ENCODE measurements at places on chromosomes 2 and 18. TPM values are rescaled to one million over a fixed set of nuclear protein-coding genes. Genes with fewer than 3 reads are reported as not detected.
A peak's percentile ranks its signal among the peaks of the same experiment; 100 is the strongest.

GRCh38 chr2:146666340-146666739 is 1178.5 kb upstream of the ACVR2A start:
- no peaks in the 10 kb centered on the region for H3K36me3 ChIP-seq
- peaks cover 13% of the 10 kb centered on the region for H3K4me1 ChIP-seq
- no peak overlapping the region for H3K4me3 ChIP-seq
- H3K27ac ChIP-seq: no peak overlapping the region
- DNase-seq: peak; percentile 69

DNA sequence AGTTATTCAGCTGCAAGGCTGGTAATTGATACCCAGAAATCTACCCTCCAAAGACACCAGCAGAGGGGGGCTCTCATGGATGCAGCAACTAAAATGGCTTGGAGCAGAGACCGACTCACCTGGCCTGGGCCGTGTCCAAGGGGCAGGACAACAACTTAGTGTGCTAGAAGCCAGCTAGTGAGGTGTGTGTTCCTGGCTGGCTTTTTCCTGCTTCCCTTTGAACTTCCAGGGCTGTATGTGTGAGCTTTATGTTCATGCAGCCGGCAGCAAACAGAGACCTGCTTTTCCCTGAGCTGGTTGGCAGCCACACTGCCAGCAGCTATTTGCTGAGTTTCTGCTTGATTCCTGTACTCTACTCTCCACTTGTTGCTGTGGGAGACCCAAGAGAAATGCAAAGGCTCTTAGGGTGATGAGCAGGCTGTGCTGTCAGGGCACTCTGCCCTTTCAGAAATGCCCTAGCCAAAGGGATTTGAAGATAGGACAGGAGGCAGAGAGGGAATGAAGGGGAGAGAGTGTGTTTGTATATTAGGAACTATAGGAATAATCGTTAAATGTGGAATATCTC is 23.7 kb upstream of the GRP start:
- no peaks in the 10 kb centered on the region for H3K36me3 ChIP-seq
- H3K4me1 ChIP-seq: no peaks in the 10 kb centered on the region
- H3K4me3 ChIP-seq: no peak overlapping the region

GRCh38 chr2:39435234-39435633 is 1.9 kb downstream of the MAP4K3 start:
- no peak for DNase-seq
- H3K27me3 ChIP-seq: no peaks in the 10 kb centered on the region
- no peaks in the 10 kb centered on the region for H3K36me3 ChIP-seq
- peak overlapping the region; percentile 87 for H3K27ac ChIP-seq

- H3K4me3 ChIP-seq: no peak overlapping the region
- peaks cover 6% of the 10 kb centered on the region for H3K4me1 ChIP-seq
- no peaks in the 10 kb centered on the region for H3K27me3 ChIP-seq
- no peaks in the 10 kb centered on the region for H3K36me3 ChIP-seq
These were observed 193.8 kb upstream of the MMADHC start for GRCh38 chr2:149781263-149781808.

- no peaks in the 10 kb centered on the region for H3K4me1 ChIP-seq
- no peak overlapping the region for H3K27ac ChIP-seq
- H3K4me3 ChIP-seq: no peak overlapping the region
- H3K27me3 ChIP-seq: peaks cover 18% of the 10 kb centered on the region
- H3K36me3 ChIP-seq: no peaks in the 10 kb centered on the region
- no peak for DNase-seq
These were observed 8.9 kb upstream of the SATB2 start for GRCh38 chr2:199466692-199467065.

GRCh38 chr2:23692263-23692662 is 234.7 kb downstream of the ATAD2B start:
- H3K27ac ChIP-seq: no peak overlapping the region
- H3K4me3 ChIP-seq: no peak overlapping the region
- no peaks in the 10 kb centered on the region for H3K36me3 ChIP-seq
- peaks cover 1% of the 10 kb centered on the region for H3K4me1 ChIP-seq

GRCh38 chr18:71405169-71405809 is 1116.4 kb downstream of the SOCS6 start:
- DNase-seq: no peak
- no peaks in the 10 kb centered on the region for H3K36me3 ChIP-seq
- no peaks in the 10 kb centered on the region for H3K4me1 ChIP-seq
- no peaks in the 10 kb centered on the region for H3K27me3 ChIP-seq
- no peak overlapping the region for H3K4me3 ChIP-seq

GRCh38 chr18:40011201-40011600 is 1943.8 kb upstream of the PIK3C3 start:
- no peaks in the 10 kb centered on the region for H3K27me3 ChIP-seq
- H3K36me3 ChIP-seq: no peaks in the 10 kb centered on the region
- H3K4me3 ChIP-seq: no peak overlapping the region
- DNase-seq: no peak

DNA sequence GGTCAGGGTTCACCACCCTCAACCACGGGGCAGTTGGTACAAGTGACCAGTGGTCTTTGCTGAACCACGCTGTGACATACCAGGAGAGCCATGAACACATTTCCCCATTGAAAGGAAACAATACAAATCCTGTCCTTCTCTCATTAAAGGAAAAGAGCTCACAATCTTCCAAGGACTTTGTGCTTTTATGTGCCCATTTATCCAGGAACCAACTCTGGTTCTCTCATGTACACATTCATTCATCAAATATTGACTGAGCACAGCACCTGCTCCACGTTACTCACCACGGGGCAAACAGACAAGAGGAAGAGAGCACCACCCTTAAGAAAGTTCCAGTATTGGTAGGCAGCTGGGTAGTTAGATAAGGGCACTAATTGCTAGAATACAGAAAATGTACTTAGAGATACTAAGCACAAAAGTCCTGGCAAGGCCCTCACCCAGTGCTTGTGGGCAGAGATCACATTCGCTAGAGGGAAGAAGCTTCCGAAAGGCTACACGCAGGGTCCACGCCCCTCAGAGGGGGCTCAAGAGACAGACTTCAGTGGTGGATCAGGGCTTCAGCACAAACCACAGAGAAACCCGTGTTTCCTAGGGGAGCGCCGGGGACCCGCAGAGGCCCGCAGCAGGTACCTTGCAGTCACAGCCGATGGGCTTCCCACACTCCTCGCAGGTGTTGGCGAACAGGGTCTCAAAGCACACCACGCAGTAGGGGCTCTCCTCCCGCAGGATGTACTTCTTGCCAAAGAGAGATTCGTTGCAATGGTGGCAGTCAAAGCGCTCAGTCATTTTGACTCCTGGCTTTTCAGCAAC is 12.9 kb downstream of the FHL2 start:
- H3K27ac ChIP-seq: peak overlapping the region; percentile 65
- peak; percentile 70 for DNase-seq
- peaks cover 59% of the 10 kb centered on the region for H3K4me1 ChIP-seq
- no peak overlapping the region for H3K4me3 ChIP-seq
- H3K27me3 ChIP-seq: no peaks in the 10 kb centered on the region
- peaks cover 74% of the 10 kb centered on the region for H3K36me3 ChIP-seq

DNA sequence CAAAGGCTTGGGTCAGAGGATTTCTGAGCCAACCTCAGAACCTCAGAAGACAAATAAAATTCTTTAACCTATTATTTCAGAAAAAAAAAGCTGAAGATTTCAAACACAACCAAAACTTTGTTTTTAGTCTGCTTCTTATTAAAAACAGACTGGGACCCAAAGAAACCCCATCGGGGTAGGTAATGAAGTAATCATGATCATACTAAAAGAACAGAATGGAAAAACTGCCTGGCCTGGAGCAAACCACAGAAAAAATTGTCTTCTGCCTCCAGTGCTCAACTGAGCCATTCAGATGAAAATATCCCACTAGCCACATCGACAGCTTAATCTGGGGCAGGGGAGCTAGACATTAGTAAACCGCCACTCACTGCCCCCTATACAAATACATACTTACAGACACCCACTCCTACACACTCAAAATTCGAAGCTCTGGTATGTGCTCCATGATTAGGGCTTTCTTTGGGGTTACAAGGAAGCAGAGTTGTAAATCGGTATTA is 76.5 kb downstream of the SDC1 start:
- no peaks in the 10 kb centered on the region for H3K36me3 ChIP-seq
- peaks cover 12% of the 10 kb centered on the region for H3K4me1 ChIP-seq
- no peak overlapping the region for H3K4me3 ChIP-seq
- no peak for DNase-seq

DNA sequence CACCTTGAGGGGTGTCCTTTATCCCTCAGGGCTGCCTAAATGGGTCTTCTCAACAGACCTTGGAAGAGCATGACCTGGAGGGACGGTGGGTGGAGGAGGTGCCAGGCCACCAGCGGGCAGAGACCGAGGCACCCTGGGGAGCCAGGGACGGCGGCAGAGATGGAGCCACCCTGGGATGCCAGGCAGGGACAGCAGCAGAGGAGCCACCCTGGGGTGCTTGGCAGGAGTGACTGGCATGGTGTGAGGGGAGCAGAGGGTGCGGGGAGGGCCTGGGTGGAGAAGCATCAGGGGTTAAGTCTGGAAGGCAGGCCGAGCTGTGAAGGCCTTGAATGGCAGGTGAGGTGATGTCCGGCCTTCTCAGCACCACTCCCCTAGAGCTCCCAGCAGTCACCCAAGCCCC is 56.1 kb downstream of the CIB4 start:
- H3K27me3 ChIP-seq: peaks cover 87% of the 10 kb centered on the region
- DNase-seq: no peak
- no peaks in the 10 kb centered on the region for H3K36me3 ChIP-seq
- H3K27ac ChIP-seq: no peak overlapping the region

DNA sequence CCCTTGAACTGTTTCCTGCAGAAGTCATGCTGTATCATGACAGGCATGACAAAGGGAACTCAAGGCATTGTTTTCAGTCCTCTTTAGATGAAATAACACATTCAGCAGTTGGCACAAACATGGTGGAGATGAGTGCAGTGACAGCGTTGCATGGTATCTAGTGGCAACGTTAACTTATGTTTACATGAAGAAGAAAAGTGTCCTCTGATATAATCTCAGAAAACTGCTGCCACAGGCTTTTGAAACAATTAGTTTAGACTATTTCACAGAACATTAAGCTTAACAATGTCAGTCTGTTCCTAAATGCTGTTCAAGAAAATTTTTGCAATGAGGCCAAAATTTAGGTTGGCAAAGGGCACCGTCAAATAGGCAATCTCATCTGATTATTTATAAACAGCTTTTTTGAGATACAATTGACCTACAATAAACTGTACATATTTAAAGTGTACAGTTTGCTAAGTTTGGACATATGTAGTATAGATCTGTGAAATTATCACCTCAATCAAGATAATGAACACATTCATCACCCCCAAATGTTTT is 64.7 kb downstream of the LYPD6B start:
- no peaks in the 10 kb centered on the region for H3K36me3 ChIP-seq
- no peak for DNase-seq
- H3K4me3 ChIP-seq: no peak overlapping the region
- peaks cover 4% of the 10 kb centered on the region for H3K4me1 ChIP-seq
- H3K27ac ChIP-seq: no peak overlapping the region

DNA sequence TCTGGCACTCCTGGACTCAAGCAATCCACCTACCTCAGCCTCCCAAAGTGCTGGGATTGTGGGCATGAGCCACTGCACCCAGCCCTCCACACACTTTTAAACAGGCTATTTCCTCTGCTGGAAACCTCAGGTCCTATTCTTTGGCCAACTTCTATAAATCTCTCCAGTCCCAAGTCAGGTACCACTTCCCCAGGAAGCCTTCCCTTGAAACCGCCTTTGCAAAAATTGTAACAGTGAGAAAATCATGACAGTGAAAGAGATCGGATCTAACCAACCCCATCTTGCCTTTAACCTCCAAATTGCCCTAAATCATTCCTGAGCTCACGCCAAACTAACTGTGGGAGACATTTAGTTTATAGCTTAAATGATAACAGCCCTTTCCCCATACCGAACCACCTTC is 67.3 kb upstream of the CABLES1 start:
- H3K4me1 ChIP-seq: no peaks in the 10 kb centered on the region
- no peaks in the 10 kb centered on the region for H3K27me3 ChIP-seq
- no peaks in the 10 kb centered on the region for H3K36me3 ChIP-seq
- no peak overlapping the region for H3K4me3 ChIP-seq
- no peak for DNase-seq

DNA sequence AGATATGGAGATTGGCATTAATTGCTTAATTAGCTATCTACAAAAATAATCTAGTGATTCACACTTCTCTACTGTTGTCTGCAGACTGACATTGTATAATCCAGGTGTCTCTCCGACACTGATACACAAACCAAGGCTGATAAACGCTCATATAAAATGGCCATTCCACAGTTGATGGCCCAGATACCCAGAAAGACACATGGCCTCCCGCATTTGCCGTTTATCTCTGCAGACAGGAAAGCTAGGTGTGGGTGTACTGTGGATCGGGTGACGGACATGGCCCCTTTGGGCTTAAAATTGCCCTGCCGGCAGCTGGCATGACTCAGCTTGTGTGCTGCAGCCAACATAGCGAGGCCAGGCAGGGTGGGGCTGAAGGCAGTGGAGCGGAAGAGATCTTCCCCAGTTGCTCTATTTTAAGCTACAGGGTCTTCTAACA is 18.5 kb downstream of the PMAIP1 start:
- H3K27ac ChIP-seq: peak overlapping the region; percentile 83
- DNase-seq: peak; percentile 91
- H3K36me3 ChIP-seq: no peaks in the 10 kb centered on the region
- no peak overlapping the region for H3K4me3 ChIP-seq
- H3K4me1 ChIP-seq: peaks cover 64% of the 10 kb centered on the region

DNA sequence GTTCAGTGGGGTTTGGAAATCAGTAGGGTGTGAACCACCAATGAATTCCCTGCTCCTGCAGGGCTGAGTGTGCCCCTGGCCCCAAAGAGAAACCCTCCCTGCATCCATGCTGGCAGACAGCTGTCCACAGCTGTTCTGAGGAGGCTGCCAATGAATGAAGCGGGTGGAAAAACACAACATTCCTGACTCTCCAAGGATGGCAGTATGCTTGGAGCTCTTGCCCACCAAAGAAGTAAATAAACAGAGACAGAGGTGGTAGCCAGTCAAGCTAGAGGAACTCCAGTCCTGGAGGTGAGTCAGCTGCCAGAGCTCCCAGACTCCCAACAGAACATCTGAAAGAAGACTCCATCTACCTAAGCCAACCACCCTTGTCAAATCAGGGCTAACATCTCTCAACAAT is 6.2 kb downstream of the ZBTB7C start:
- no peaks in the 10 kb centered on the region for H3K36me3 ChIP-seq
- peaks cover 7% of the 10 kb centered on the region for H3K27me3 ChIP-seq
- no peak overlapping the region for H3K27ac ChIP-seq
- no peak overlapping the region for H3K4me3 ChIP-seq

GRCh38 chr2:185127412-185127811 is 529.1 kb downstream of the ZNF804A start:
- H3K27ac ChIP-seq: peak overlapping the region; percentile 39
- peak; percentile 78 for DNase-seq
- no peaks in the 10 kb centered on the region for H3K36me3 ChIP-seq
- H3K4me1 ChIP-seq: peaks cover 13% of the 10 kb centered on the region
- no peaks in the 10 kb centered on the region for H3K27me3 ChIP-seq

GRCh38 chr2:106073678-106074406 is 120.3 kb downstream of the UXS1 start:
- no peaks in the 10 kb centered on the region for H3K36me3 ChIP-seq
- no peak for DNase-seq
- no peak overlapping the region for H3K4me3 ChIP-seq

GRCh38 chr2:192053921-192054320 is 140.8 kb downstream of the TMEFF2 start:
- no peak overlapping the region for H3K4me3 ChIP-seq
- no peaks in the 10 kb centered on the region for H3K27me3 ChIP-seq
- no peak overlapping the region for H3K27ac ChIP-seq
- no peaks in the 10 kb centered on the region for H3K4me1 ChIP-seq
- H3K36me3 ChIP-seq: no peaks in the 10 kb centered on the region

The RGPD3 gene
- 0.04 TPM for total RNA-seq

The ST3GAL5 gene
- 0.87 TPM for total RNA-seq

The SP5 gene
- total RNA-seq: 0.47 TPM

The SLC16A14 gene
- 12.4 TPM for total RNA-seq

The SRBD1 gene
- total RNA-seq: 19.8 TPM

The CFAP65 gene
- 0.18 TPM for total RNA-seq

The CHRNG gene
- total RNA-seq: not detected

The NYAP2 gene
- not detected for total RNA-seq

The C1D gene
- 19.1 TPM for total RNA-seq

The ASTL gene
- total RNA-seq: not detected

The CCDC178 gene
- total RNA-seq: not detected

The RTP5 gene
- not detected for total RNA-seq

The METAP1D gene
- total RNA-seq: 7.3 TPM
